ENCODE measurements at places on chromosomes 7 and 10.

GRCh38 chr7:149776289-149776688, 2.9 kb upstream of the ZNF467 start:
- DNase-seq, result no peak

GRCh38 chr7:82234457-82235049, 209.0 kb downstream of the CACNA2D1 start:
- peak; percentile 32 for DNase-seq

DNA sequence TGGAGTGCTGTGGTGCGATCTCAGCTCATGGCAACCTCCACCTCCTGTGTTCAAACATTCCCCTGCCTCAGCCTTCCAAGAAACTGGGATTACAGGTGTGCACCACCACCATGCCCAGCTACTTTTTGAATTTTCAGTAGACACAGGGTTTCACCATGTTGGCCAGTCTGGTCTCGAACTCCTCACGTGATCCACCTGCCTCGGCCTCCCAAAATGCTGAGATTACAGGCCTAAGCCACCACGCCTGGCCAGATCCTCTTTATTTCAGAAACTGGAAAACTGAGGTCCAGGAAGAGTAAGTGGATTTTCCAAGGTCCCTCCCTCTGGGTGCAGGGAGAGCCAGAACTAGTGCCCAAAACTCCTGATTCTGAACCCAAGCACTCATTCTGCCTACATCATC, 413.1 kb upstream of the AUTS2 start:
- no peak for DNase-seq

DNA sequence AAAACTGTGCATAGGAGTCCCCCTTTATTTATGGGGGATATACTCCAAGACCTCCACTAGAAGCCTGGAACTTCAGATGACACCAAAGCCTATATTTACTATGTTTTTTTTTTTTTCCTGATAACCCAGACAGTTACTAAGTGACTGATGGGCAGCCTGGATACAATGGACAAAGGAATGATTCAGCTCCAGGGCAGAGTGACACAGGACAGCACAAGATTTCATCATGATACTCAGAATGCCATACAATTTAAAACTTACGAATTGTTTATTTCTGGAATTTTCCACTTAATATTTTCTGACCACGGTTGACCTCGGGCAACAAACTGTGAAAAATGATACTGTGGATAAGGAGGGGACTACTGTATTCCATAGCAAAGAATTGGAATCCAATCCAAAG, 843.6 kb downstream of the PCDH15 start:
- DNase-seq, result no peak

DNA sequence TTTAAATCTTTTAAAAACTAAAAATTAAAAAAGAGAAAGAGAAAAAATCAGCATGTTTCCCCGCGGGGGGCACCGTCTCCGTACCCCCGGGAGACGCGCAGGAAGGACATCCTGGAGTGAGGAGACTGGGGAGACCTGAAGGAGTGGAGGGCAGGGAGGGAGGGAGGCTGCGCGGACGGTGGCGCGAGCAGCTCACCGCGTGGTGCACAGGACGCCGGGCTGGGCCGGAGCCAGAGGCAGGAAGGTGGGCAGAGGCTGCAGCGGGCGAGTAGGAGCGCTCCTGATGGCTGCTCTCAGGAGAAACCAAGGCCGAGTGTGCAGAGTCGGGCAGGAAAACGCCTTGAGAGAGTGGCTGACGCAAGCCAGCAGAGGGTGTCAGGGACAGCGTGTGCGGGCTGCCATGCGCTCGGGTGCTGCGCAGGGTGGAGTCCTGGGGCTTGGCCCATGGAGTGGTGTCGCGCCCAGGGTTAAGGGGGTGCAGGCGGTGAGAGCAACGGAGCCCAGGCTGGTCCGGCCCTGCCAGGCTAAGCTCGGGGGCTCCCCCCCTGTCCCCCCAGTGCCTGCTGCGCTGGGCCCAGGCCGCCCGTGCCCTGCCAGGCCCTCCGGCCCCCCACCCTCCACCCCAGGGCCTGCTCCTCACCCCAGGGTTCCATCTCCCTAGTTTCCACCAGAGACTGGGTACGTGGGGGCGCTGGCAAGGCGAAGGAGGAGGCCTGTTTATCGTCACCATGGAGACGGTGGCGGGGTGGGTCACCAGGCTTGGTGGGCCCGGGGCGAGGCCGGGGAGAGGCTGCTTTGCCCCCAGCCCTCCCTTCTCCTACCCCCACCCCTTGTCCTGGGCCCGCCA, 28.9 kb upstream of the FXYD4 start:
- no peak for DNase-seq

DNA sequence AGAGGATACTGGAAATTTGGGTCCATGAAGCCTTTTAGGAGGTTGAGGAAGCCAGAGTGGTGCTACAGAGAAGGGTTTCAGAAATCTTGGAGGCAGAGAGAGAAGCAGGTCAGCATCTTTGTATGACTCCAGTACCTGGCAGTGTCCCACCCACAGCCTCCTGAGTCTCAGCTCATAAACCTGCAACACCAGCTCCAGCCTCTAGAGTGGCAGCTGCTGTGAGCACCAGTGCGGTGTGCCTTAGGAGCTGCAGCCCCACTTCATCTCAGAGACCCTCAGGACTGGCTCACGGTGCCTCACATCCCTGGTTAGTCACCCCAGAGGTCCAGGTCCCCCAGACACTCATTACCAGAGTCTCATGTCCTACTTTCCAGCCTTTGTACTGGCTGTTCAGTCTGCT, 84.8 kb upstream of the PRKAR2B start:
- DNase-seq, result no peak

DNA sequence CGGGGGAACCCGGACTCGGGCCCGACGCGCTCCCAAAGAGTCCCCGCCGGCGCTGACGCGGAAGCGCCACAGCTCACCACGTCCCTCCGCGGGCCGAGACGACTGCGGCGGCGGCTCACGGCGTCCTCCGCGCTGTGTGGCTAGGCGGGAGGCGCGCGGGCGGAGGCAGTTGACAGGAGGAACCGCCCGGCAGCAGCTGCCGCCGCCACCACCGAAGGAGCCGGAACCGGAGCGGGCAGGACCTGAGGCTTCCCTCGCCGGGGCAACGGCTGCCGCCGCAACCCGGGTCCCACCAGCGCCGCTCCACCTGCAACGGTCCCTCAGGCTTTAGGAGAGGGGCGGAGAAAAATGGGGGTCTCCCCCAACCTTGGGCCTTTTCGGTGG, 334 bp downstream of the ZNF800 start:
- peak; percentile 26 for DNase-seq

- no peak for DNase-seq
Observed at GRCh38 chr10:116774728-116775151, 32.4 kb upstream of the HSPA12A start.

DNA sequence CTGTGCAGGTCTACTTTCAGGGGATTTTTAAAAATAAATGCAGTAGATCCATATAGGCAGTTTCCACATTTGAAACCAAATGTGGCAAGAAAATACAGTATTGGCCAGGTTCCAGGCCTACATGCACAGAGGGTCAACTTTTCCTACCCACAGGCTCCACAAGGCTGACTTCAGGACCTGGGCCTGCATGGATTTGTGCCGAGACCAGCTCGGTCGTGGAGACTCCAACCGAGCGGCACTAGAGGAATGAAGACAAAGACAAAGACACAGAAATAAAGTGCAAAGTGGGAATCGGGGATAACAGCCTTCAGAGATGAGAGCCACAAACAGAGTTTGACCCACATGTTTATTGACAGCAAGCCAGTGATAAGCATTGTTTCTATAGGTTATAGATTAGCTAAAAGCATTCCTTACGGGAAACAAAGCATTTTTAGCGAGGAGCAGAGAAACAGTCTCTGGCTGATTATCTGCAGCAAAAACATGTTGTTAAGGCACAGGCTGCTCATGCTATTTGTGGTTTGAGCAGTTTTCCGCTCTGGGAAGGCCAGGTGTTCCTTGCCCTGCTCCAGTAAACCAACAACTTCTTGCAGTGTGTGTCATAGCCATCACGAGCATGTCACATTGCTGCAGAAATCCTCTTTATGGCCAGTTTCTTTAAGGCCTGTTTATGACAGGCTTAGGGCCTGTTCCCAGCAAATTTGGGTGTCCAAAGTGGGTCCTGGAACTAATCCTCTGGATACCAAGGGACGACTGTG, 52.6 kb downstream of the ZNF37A start:
- no peak for DNase-seq

- no peak for DNase-seq
Observed at GRCh38 chr7:90999989-91000979, 263.9 kb upstream of the FZD1 start.

DNA sequence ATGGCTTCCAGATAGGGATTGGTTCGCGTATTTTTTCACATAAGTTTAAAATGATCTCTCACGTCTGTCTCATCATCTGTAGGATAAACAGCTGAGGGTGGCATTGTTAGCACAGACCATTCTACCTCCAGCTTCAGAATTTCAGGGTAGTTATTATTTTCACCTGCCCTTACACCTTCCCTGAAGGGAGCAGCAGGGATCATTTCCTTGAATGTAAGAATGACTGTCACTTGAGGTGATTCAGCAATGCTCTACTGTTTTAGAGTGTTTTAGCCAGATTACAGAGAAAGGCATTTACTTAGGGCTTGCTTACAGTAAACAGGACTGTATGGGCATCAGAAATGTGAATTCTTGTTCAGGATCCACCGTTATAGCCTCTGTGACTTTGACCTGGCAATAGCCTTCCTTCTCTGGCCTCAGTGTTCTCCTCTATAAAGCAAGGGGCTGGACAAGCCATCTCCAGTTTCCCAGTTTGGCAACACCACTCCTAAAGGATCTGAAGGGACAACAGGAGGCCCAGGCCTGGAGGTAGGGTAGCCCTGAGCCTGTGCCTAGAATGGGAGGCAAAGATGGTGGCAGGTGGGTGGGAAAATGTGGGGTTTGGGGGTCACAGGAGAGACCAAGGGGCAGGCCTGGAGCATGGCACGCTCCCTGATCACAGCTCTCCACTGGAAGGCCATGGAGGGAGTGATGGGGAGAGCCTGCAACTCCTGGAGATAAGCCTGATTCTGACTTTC, 1.2 kb upstream of the IGFBP1 start:
- DNase-seq, result no peak

- DNase-seq, result no peak
Observed at GRCh38 chr10:72692994-72693781, 1.2 kb downstream of the MCU start.

DNA sequence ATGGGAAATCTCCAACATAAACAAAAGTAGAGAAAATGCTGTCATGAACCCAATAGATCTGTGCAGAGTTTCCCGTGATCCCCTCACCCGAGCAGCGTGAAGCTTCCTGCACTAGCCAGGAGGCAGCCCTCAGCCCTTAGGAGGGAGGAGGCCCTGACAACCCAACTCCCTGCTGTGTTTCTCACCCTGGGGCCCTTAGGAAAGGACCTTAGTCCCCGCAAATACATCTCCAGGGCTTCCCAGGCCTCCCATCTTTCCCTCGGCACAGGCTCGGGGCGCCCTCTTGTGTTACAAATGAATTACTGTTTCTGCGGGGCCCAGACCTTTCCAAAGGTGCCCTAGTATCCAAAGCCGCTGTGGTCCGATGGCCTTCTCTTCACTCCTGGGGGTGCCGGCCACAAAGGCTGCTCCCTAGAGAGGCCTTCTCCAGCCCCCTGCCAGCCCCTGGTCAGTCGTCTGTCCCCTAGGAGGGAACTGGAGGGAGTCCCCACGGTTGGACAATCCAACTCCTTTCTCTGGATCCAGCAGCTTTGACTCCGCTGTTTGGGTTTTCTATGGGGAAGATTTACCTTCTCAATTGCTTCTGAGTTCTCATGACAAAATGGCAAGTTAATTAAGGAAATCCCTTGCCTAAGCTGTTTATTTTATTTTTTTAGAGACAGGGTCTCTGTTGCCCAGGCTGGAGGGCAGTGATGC, 49.9 kb upstream of the SH2B2 start:
- DNase-seq, result peak; percentile 82

GRCh38 chr7:68125168-68125567, 1128.5 kb downstream of the TYW1 start:
- no peak for DNase-seq

DNA sequence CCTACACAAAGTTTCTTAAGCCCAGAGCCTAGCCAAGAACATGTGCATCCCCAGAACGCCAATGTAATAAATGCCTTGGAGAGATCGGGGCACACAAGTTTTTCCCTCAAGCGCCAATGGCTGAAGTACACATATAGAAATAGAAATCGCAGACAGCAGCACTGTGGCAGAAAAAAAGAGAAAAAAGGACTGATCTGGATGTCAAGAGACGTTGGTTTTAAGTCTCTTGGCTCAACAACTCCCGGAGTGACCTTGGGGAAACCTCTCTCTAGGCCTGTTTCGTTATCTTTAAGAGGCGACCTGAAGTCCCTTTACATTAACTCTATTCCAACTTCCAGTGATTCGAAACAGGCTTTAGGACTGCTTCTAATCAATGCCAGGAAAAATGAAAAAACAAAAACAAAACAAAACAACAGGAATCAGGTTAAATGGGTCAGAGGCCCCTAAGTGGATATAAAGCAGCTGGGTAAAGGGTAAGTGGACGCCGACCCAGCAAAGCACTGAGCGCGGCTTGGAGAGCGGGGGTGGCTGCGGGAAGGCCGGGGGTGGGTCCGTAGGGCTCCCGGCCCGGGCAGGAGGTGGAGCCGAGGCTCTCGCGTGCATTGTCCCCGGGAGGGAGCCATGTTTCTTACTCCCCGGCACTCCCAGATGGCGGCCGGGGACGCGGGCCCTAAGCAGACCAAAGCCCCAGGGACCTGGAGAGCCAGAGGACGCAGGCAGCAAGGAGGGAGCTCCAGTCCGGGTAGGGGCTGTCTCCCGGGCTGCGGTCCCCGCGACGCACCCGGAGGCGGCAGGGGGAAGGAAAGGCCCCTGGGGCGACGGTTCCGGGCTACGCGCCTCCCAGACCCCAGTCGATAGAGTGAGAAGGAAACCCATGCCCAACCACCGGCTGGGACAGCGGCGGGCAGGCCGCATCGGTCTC, 757 bp downstream of the EIF3A start:
- DNase-seq, result peak; percentile 61

GRCh38 chr10:119619215-119619614, 22.5 kb upstream of the TIAL1 start:
- peak; percentile 74 for DNase-seq

DNA sequence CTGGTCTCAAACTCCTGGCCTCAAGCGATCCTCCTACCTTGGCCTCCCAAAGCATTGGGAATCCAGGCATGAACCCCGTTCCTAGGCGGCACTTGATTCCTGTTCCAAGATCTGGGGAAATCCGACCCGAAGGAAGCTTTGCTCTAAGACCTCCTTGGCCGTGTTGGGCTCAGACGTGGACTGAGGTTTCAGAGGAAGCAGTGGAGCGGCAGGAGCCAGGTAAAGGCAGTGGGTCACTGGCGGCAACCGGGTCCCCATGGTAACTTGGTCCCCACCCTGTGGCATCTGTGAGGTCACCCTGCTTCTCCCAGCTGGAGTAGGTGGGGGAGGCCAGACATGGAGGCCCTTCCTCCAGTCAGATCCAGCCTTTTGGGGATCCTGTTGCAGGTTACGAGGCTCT, at the start of gene TMEM270:
Gene TMEM270, plus strand, starts transcription at position 301 of the 400 bp plus-strand sequence. Its CDS starts 36 bp downstream, at position 337.
- no peak for DNase-seq

DNA sequence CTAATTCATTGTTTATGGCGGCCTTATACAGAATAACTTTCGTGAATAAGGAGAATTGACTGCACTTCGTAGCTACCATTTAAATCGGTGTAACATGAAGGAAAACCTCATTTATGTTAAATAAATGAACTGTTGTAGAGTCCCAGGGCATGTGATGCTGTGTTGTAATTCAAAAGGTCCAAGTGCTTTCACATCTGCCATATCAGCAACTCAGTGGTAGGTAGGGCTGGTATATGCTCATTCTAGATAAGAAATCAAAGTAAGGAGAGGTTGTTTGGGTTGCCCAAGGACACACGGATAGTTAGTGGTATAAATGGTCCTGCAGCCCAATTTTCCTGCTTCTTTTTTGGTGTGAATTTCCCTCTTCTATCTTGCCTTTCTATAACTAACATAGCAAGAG, 15.8 kb downstream of the BBS9 start:
- DNase-seq, result no peak

All from cerebellum (tissue), 4 donors.